Activated T-cell treated with anti-CD3 and anti-CD28 coated beads for 24 hours (primary cell): ENCODE measurements at places on chromosomes 11 and 22.
A peak's percentile ranks its signal among the peaks of the same experiment; 100 is the strongest.

GRCh38 chr11:118353084-118353710 lies 6.2 kb upstream of the UBE4A start:
- DNase-seq, result no peak

GRCh38 chr11:1847926-1848639 lies 4.8 kb upstream of the LSP1 start:
- DNase-seq, result no peak

GRCh38 chr11:123299721-123300120 lies 104.7 kb upstream of the CLMP start:
- DNase-seq, result no peak

DNA sequence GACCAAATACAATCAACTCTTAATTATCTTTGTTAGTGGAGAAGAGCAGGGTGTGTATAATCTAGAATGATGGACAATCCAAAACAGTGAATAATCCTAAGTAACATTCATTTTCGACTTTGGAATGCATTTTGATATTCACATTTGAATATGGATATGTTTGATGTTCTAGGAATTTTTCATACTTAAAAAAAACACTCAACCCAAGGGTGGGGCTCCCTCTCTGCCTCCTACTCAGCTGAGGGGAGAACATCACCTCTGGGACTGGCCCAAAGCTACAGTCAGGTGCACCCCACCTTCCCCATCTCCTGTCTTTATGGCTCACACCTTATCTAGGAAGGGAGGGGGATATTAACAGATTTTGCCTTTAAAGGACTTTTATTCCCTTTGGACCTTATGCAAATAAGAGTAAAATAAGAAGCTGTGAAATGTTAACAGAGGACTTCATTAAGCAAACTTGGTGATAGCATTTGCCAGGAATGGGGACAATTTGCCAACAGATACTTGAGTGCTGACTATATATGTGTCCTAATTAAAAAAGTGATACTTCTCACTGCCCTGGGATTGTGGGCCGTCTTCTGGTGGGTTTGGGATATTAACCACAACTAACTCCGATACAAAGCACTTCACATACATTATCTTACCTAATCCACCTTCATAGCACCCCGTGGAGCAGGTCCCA lies 187.0 kb downstream of the ST3GAL4 start:
- DNase-seq, result no peak

- DNase-seq, result no peak
These were observed 54.6 kb downstream of the GAB4 start for GRCh38 chr22:16953206-16954059.

GRCh38 chr22:46725096-46725495 lies 13.0 kb downstream of the CERK start:
- DNase-seq, result no peak

GRCh38 chr11:28837599-28837998 lies 729.4 kb downstream of the METTL15 start:
- no peak for DNase-seq

DNA sequence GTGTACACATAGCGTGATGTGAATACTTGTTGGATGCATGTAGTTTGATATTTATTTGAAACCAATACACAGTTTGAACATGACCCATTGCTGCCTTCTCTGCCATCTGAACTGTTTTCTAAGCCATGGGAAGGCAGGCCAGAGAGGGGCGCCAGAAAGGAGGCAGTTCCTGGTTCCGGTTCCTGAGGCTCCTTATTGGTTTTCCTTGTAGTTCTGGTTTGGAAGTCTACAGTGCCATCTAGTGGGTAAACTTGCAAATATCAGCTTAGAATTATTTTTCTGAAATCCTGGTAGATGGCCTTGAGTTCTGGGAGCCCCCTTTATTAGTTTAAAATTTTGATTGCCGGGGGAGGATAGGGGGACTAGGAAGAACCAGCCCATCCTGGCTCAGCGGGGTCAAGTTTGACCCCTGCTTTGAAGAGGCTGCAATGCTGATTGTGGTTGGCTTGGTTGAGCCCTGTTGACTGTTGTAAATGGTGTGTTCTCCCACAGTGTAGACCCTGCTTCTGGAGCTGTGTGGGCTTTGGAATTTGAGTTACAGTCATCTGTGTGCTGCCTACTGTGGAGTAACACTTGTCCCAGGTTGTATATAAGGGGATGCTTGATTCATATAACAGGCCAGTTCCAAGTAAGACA lies 48.4 kb downstream of the GRAMD1B start:
- DNase-seq, result peak; percentile 11

- no peak for DNase-seq
These were observed 1253.6 kb upstream of the TENM4 start for GRCh38 chr11:80694385-80694784.

DNA sequence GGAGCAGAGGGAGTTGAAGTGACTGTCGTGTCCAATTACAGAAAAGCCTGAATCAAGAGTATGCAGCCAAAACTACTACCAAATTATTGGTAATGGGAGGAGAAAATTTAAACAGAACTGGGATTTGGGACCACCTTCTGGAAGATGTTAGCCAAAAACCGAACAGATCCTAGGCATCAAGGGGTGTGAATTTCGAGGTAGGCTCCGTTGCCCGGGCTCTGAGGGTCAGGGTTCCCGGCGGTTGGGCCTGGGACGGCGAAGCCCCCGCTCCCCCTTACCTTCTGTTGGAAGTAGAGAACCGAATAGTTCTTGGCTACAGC lies 313 bp downstream of the PRCP start:
- no peak for DNase-seq

DNA sequence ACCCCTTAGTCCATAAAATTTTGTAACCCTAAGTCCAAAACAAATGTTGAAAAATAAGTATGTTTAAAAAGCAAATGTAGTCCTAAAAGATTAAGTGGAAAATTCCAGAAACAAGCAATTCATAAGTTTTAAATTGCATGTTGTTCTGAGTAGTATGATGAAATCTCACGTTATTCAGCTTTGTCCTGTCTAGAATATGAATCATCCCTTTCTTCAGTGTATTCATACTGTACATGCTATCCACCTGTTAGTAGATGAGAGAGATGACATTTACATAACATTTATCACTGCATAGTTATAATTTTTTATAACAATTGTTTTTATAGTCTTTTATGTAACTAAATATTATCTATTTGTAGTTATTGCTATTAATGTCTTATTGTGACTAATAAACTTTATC lies 622.3 kb upstream of the CHORDC1 start:
- DNase-seq, result no peak

- DNase-seq, result no peak
These were observed 674.7 kb downstream of the TBC1D22A start for GRCh38 chr22:47437110-47437509.

DNA sequence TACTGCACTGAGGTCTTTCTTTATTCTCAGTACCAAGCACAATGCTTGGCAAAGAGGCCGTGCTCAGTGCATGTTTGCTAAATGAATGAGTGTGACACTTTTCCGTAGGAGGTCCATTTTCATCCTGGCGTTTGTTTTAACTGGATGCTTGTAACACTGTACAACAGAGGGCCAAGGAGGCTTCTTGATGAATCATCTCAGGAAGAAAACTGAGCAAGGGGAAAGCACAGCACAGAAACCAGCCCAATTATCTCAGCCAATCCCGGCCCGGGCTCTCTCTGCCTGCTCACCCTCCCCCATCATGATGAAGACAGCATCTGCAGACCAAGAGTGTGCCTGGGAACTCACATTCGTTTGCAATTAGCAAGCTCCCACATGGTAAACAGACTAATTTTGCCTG lies 570.3 kb downstream of the OPCML start:
- no peak for DNase-seq

- no peak for DNase-seq
These were observed 8.3 kb downstream of the PLCB3 start for GRCh38 chr11:64259533-64260067.

DNA sequence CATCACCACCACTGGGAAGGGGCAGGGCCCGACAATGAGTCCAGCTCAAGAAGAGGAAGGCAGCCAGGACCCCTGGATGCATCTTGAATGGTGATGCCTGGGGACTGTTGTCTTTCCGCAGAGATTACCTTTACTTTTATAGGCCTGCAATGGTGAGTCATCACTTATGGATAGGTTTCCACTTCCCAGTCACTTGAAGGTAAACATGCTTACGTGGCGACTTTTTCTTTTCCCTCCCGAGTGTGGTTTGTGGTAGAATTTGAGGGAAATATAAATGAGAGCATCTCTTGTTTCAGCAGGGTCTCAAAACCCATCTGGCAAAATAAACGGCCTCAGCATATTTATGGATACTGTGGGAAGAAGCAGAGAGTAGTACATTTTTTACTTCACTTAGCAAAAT lies at the start of gene MMP13:
TSS of gene MMP13 (minus strand) at position 109 of the 400 bp plus-strand sequence. CDS start at position 82, 27 bp downstream.
- no peak for DNase-seq
